Progenitor cell of endocrine pancreas (in vitro differentiated cells): ENCODE measurements at places on chromosomes 12 and 14. TPM values are rescaled to one million over a fixed set of nuclear protein-coding genes. Genes with fewer than 3 reads are reported as not detected.

GRCh38 chr12:176321-177181 lies 37.4 kb downstream of the SLC6A12 start:
- H3K36me3 ChIP-seq, result no peaks in the 10 kb centered on the region
- no peak overlapping the region for H3K4me3 ChIP-seq
- H3K27me3 ChIP-seq, result peaks cover 45% of the 10 kb centered on the region
- peak overlapping the region; percentile 82 for H3K27ac ChIP-seq
- DNase-seq, result no peak
- peaks cover 5% of the 10 kb centered on the region for H3K4me1 ChIP-seq

DNA sequence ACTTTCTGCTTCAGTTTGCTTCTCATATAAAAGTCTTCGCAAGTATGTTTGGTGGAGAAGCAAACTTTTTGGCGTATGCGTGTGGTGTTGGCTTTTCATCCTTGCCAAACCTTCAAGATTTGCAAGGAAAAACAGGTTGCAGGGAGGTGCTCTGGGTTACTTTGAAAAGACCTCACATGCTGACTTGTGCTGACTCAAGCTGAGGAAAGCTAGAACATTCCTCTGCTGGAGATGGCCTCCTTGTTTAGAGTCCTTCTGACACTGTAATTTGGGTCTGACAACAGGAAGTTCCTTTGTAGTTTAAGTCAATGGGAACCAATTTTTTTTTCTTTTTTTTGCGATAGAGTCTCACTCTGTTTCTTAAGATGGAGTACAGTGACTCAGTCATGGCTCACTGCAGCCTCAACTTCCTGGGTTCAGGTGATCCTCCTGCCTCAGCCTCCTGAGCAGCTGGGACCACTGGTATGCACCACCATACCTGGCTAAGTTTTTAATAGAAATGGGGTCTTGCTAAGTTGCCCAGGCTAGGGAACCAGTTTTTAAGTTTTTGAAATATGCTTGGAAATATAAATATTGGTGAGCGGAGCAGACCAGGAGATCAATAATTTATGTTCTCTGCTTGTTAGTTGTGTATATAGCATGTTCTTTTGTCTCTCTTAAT lies 2.6 kb upstream of the ACACB start:
- peaks cover 36% of the 10 kb centered on the region for H3K4me1 ChIP-seq
- no peak overlapping the region for H3K4me3 ChIP-seq
- H3K27me3 ChIP-seq, result no peaks in the 10 kb centered on the region
- H3K27ac ChIP-seq, result peak overlapping the region; percentile 56
- no peak for DNase-seq

DNA sequence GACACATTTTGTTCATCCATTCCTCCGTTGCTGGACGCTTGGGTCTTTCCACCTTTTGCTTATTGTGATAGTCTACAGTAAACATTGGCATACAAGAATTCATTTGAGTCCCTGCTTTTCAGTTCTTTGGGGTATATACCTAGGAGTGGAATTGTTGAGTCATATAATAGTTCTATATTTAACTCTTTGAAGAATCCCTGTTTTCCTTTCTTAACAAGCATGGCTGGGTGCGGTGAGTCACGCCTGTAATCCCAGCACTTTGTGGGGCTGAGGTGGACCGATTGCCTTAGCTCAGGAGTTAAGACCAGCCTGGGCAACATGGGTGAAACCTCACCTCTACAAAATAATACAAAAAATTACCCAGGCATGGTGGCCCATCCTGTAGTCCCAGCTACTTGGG lies 75.4 kb downstream of the CCDC92 start:
- no peak overlapping the region for H3K4me3 ChIP-seq
- H3K27ac ChIP-seq, result no peak overlapping the region
- H3K36me3 ChIP-seq, result no peaks in the 10 kb centered on the region
- DNase-seq, result no peak
- H3K4me1 ChIP-seq, result peaks cover 2% of the 10 kb centered on the region

Gene GALNT8
- 13.4 and 15.6 TPM in 2 replicates for total RNA-seq

DNA sequence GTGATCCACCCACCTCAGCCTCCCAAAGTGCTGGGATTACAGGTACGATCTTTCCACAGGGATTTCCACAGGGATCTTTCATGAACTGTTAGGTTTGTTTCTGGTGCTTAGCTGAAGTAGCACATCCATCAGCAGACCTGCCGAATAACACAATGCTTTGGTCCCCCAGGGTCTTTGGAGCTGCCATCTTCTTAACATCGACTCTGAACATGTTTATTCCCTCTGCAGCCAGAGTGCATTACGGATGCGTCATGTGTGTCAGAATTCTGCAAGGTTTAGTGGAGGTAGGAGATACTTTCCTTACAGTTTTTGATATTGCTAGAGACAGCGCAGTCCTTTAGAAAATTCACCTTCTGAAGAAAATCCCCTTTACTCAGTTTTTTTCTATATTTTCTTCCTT lies 36.3 kb downstream of the SLC17A8 start:
- H3K27me3 ChIP-seq, result no peaks in the 10 kb centered on the region
- H3K4me3 ChIP-seq, result no peak overlapping the region
- DNase-seq, result no peak
- H3K27ac ChIP-seq, result no peak overlapping the region

DNA sequence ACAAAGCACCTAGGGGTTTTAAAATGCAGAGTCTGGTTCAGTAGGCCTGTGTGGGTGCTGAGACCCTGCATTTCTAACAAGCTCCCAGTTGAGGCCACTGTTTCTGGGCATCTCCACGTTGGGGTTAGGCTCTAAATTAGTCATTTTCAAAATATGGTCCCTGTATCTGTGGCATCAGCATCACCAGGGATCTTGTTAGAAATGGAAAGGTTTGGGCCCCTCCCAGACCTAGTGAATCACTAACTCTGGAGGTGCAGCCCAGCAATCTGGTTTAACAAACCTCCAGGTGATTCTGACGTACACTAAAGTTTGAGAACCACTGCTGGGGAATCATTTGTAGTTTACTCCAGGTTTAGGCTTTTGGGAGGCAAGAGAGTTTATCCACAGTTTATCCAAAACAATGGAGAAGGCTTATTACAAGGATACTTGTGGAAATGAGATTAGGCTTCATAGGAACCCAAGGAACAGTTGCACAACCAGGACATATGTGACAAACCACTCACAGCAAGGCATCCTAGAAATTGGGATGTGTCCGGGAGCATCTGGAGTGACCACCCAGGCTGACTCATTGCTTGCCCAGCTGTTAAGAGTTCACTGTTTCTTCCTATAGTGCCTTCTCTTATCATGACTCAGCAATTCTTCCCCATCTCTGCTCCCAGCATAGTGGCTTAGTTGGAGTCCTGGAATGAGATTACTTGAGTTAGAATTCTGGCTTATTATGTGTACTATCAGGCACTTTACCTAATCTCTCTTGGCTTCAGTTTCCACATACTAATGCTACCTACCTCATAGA lies 71.6 kb upstream of the STXBP6 start:
- no peak for DNase-seq
- no peak overlapping the region for H3K4me3 ChIP-seq
- no peaks in the 10 kb centered on the region for H3K27me3 ChIP-seq
- no peak overlapping the region for H3K27ac ChIP-seq
- peaks cover 3% of the 10 kb centered on the region for H3K4me1 ChIP-seq
- H3K36me3 ChIP-seq, result no peaks in the 10 kb centered on the region

DNA sequence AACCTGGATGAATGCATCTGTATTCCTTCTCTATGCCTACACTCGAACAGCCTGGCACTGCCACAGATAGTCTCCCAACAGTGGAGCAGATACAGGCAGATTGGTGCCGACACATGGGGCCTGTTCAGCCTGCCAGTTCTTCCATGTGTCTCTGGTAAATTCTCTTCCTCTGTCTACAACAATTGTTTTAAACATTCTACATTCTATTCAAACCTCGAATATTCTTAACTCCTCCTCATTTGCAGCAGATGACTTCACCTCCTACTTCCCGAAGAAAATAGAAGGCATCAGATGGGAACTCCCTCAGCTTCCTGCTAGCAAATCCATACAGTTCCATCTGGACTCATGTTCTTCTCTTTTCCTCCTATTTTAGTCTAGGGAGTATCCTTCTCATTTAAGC lies 43.1 kb upstream of the OTOGL start:
- no peak overlapping the region for H3K27ac ChIP-seq
- H3K36me3 ChIP-seq, result no peaks in the 10 kb centered on the region
- H3K27me3 ChIP-seq, result no peaks in the 10 kb centered on the region
- no peak overlapping the region for H3K4me3 ChIP-seq

Gene REP15
- total RNA-seq, result 2.8 and 3.0 TPM in 2 replicates

DNA sequence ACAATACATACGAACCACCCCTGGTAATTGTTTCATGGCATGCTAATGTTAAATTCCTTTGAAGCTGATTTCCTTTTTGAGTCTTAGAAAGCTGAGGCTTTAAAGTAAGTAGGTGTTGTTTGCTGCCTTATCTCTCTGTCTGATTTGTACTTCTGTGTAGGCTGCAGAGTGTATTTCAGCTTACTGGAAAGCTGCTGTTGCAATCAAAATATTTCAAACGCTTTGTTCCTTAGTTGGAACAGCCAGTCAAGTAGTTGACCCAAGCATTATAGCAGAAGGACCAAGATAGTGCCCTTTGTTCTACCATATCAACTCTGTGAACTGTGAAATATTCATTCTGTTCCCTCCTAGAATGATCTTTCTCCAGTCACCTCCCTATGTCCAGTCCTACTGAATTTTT lies 3.1 kb downstream of the PKP2 start:
- H3K27ac ChIP-seq, result peak overlapping the region; percentile 97
- no peak for DNase-seq
- no peaks in the 10 kb centered on the region for H3K27me3 ChIP-seq
- H3K4me1 ChIP-seq, result peaks cover 68% of the 10 kb centered on the region
